ENCODE measurements at places on chromosomes 7 and 10.
A peak's percentile ranks its signal among the peaks of the same experiment; 100 is the strongest.

DNA sequence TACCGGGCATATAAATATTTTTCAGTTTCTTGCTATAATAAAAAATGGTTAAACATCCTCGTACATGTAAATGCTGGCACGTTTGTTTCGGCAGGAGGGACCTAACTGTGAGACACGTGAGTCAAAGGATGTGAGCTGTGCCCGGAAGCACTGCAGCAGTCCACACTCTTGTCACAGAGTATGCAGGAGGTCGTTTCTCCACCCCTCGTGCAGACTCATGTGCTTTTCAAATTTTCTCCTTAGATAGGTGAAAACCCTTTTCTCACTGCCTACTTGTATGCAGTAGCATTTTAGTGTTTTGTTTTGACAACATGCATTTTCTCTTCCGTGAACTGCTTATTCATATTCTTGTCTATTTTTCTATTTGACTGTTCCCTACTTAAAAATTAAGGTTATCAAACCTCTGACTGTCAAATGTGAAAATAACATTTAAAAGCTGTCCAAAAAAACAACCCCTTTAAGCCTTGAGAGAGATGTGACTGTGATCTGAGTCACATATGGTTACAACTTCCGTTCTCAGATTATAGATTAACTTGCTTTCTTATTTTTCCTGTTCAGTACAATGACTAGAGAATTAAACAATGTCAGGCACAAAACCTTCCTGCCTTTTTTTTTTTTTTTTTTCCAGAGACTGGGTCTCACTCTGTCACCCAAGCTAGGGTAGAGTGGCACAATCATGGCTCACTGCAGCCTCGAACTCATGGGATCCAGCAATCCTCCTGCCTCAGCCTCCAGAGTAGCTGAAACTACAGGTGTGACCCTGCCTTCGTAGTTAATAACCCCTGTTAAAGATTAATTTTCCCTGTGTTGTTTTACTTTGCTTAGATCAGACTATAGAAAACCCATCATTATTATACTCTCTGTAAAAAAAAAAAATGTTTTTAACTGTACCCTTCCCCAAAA, 45.1 kb downstream of the DPY19L1 start:
- DNase-seq: no peak

DNA sequence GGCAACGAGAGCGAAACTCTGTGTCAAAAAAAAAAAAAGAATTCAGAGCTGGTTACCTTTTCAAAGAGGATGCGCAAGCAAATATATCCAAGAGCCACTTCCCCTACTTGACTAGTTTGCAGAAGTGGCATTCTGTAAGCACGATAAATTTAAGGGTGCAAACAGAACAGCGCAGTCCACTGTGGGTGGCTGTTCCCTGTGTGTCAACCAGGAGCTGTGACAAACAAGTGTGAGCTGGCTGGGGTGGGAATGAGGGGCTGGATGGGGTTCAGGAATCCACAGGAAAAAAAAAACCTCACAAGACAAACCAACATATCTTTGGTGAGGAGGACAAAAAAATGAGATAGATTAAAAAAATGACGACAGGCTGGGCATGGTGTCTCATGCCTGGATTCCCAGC, 15.9 kb downstream of the GUSB start:
- no peak for DNase-seq

DNA sequence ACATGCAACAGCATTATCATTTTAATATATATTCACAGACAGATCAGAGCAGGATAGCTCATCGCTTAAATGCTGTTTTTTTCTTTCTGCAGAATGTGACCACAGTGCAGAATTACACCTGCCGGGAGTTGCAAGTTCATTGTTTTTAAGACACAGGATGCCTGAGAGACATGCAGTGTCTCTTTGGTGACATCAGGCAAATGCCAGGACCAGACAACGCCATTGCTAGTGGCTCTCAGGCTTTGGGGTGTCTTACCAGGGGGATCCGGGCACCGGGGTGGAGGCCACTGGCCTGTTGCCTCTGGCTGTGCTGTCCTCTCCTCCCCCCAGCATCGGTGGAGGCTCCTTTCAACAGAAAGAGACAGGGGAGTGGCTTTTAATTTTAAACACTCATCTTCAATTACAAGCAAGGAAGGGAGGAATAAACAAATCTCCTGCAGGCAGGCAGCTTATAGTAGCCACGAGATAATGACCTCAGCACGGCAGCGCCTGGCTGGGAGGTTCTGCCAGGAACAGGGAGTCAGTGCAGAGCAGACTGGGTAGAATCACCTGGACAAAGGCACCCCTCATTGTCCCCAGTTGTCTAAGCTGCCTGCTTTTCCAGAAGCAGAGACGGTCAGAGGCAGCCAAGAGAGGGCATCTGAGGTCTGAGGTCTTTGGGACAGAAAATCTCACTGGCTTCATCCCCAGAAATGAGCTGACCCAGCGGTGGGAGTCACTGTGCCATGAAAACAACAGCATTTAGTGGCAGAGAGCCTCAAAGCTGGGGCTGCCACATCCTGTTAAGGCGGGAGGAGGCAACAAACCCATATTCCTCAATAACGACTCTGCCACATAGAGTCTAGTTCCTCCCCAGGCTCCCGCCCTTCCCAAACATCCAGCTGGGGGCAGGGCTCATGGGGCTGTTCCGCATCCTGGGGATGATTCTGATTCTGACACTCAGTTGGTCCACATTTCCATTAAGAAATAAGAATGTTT, 148.4 kb downstream of the TCERG1L start:
- no peak for DNase-seq

- DNase-seq: no peak
Observed at GRCh38 chr7:72035266-72035665, 376.9 kb downstream of the CALN1 start.

DNA sequence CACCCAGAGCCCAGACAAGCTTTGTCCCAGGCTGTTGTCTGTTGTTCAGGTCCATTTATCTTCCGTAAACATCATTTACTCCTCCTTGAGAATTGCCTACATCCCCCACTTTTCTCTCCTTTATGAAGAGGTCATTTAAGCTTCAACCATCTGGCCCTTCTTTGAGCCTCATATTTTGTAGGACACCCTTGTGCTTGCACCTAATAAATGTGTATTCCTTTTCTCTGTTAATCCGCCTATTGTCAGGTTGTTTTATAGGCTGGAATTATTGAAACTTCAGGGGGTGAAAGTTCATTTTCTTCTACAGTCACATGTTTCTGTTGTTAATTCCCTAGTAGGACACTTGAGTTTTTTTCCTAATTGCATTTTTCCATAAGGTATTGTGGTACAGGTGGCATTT, 19.6 kb upstream of the CTTNBP2 start:
- DNase-seq: no peak

DNA sequence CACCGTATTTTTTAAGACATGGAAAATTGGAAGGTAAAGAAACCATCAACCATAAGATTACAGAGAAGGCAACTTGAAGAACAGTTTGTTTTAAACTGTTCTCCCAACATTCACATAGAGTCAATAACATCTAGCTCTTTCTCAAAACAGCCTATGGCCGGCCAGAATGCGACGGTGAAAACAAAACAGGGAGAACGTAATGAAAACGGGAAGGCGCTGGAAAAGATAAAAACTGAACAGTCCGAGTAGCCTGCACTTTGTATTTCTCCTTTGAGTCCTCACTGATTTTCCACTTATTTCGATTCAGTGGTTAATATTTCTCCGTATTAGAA, 637 bp downstream of the MICU1 start:
- DNase-seq: no peak

DNA sequence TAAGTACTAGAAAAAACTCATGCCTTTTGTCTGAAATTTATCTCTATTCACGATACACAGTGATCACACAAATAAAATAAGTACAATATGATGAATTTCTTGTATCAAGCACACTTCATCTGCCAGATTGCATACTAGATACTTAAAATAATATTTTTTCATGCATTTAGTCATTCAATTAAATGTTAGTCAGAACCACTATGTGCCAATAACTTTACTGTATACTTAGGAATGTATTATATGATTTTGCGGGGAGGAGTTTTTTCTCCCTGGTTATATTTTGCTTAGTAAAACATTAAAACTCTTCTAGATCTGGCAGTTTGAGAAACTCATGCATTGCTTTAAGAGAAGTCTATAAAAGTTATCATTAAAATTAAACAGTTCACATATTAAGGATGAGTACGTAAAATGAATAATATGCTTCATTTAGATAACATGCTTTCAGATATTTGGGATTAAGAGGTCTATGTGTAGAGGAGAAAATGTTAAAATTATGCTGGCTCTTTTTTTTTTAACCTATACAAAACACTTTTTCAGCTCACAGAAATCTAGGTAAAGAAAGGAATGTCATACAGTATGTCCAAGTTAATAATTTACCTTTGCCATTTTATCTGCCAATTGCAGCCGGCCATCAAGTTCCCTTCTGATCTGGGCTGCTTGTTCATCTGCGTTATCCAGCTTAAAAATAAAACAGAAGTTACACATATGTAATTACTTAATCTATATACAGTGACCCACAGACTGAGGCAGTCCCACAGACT, 70.1 kb downstream of the RNF133 start:
- DNase-seq: no peak

- no peak for DNase-seq
Observed at GRCh38 chr7:100011516-100011915, 3.9 kb upstream of the ZKSCAN1 start.

DNA sequence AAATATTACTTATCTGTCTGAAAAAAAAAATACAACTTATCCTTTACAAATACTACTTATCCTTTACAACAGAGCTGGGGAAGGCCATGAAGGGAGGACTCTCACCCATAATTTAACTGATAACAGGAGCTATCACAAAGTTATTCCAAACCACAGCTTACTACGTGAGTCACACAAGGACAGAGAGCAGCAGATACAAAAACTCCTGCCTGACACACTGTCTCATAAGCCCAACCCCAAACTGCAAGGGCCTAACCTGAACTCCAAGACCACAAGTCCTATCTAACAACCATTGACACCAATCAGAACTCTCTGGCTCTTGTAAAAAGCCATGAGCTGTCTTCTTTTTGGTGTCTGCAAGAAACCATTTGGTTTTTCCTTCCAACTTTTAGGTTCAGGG, 28.5 kb upstream of the CXCL12 start:
- DNase-seq: no peak

DNA sequence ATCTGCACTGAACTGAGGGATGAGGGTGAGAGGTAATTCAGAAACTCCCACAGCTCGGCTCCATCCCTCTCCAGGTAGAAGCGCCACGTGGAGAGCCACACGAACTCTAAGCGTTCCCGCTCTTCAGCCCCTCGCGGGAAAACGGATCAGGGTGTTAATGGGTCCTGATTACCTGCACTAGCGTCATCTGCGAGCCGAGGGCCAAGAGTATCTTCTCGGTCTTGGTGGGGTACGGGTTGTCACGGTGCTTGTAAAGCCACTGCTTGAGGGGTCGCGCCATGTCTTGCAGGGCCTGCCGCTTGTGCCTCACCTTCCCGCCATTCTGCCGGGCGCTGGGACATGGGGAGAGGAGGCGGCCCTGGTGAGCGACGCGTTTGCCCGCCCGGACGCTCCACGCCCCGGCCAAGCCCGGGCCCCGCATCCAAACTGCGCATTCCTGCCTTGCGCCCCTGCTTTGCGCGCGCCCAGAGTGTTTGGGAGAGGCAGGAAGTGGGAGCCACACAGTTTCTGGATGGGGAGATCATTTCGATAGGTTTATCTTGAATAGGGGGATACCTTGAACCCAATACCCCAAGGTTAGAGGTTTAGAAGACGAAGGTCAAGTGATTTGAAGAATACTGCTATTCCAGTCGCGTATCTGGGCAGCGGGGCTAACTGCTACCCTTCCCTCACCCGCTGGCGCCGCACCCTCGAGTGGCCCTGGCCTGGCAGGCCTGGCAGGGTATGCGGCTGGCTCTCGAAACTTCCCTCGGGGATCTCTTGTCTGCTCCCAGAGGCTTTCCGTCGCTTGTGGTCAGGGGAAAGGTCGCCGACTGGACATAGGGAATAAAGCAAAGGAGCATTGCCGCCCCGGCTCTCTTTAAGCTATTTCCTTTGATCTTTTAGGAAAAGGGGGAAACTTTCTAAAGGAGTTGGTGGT, 4.2 kb downstream of the MKX start:
- no peak for DNase-seq

GRCh38 chr7:110669410-110669809, 421.5 kb upstream of the LRRN3 start:
- no peak for DNase-seq

- no peak for DNase-seq
Observed at GRCh38 chr7:11726794-11727155, 105.2 kb downstream of the THSD7A start.

DNA sequence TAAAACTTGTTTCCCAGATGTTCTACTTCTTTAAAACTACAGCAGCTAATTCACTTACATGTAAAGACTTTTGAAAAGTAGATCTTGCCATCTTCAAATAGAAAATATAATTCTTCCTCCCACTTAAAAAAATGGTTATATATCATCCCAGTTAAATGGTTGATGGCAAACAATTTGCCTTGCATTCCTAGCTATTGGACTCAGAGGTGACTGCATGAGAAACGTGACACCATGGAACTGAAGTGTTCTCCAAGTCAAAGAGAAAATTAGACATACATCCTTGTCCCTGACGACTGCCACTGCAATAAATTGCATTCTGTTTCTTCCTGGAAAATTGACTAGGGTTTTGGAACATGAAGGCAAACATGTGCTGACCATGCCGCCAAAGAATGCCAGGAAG, 95.0 kb upstream of the POM121L12 start:
- peak; percentile 9 for DNase-seq

GRCh38 chr10:120990831-120991230, 139.7 kb downstream of the WDR11 start:
- DNase-seq: no peak

- DNase-seq: no peak
Observed at GRCh38 chr7:140686921-140687320, 9.6 kb upstream of the NDUFB2 start.

- no peak for DNase-seq
Observed at GRCh38 chr10:101749047-101750016, 26.6 kb downstream of the FGF8 start.

- no peak for DNase-seq
Observed at GRCh38 chr10:114483575-114483974, 79.3 kb upstream of the AFAP1L2 start.

DNA sequence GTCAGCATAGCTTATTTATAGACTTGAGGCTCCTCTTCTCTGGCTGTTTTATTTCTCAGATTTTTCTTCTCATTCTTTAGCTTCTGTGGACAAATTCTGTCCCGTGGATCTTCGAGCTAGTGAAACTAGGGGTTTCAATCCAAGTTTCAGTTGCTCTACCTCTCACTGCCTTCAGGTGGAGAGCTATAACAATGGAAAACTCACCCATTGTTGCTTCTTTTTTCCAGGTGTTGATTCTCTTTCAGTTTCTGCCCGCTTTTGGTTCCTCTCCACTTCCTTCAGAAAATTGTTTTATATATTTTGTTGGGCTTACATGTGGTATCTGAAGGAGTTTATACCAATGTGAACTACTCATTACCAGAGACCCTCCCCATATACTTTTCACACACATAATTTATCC, 266.1 kb downstream of the TCF7L2 start:
- DNase-seq: no peak

DNA sequence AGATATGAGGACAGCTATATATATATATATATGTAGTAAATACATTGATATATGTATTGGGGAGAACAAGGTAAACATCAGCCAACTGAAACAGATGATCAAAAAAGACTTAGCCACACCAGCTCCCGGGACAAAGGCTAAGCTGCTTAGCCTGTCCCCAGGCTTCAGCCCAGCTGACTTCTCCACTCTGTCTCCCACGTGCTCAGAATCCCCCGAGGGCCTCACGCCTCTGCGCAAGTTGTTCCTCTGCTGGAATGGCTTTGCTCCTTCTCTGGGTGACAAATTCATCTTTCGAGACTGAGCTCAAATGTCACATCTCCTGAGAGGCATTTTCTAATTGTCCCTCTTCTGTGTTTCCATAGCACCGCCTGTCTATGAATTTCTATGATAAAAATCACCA, 8.6 kb upstream of the INSIG1 start:
- no peak for DNase-seq

GRCh38 chr10:124319926-124320391, 98.8 kb downstream of the OAT start:
- no peak for DNase-seq
